ENCODE measurements at places on chromosomes 1 and 21.

DNA sequence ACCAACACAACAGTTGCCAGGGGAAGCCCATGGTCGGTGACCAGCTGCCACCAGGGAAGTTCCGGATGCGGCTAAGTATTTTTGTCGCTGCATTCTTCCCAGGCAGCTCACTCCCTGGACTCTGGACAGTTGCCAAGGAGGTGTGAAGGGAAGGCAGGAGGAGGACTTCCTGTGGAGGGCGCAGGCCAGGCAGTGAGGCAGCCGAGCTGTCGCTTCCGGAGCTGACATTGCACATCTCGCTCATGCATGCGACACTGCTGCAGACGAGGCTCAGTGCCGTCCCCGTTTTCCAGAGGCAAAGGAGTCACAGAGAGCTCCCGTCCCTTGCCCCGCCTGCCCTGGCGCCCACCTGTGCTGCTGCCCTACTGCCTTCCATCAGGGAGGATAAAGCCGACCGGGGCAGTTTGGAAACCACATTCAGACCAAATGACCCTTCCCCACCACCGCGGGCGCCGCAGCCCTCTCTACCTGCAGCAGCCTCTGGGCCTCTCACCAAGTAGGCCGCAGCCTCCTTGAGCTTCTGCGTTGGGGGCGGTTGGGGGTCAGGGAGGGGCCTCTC is 81.4 kb downstream of the NENF start:
- no peak for DNase-seq

GRCh38 chr1:220093361-220094015 is 444 bp upstream of the IARS2 start:
- no peak for DNase-seq

- DNase-seq = no peak
These were observed 326.8 kb downstream of the HHAT start for GRCh38 chr1:210655511-210655910.

DNA sequence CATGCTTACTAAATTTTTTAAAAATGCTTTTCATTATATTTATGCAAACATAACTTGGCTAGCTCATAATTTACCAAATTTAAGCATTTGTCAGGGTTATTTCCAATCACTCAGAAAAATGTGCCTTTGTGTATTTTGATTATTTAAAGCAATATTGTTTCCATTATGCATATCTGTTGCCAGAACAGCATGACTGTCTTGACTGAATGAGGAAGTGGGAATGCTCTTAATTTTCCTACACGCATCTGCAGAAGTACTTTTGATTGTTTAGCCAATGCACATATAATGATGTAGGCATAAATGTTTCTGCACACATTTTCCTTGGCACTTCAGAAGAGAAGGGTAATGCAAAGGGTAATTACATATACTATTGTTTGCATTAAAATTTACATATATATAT is 92.5 kb upstream of the ADGRL2 start:
- DNase-seq = no peak

DNA sequence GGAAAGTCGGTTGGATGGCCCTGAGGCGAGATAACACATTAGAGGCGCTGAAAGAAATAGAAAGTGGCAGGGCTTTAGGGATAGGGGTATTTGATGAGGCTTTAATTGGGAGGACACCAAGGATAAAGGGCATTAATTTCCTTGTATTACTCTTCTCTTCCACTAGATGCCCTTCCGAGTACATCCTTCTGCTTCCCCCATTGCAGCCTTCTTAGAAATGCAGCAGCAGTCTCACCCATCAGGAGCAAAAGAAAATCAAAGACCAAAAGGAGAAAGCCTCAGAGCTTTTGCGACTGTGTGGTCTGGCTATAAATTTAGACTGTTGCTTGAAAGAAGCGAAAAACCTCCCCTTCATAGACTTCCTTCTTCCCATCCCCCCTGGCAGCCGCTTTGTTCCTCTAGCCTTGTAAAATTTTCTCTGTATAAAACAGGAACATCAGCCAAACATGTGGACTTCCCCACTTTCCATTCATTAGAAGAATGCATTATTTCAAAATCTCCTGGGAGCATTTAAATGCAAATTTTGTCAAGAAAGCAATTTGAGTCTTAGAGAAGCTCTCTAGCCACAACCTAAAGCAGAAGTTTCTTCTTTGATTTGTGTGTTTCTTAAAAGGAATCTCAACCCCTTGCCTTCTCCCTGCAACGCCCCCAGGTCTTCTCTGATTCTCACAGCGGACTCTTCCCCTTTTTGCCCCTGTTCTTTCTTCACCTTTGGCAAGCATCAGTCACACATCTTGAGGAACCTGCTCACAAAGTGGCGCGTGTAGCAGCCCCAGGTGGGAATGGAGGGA is 76.6 kb downstream of the NDUFS5 start:
- DNase-seq = no peak

- DNase-seq = no peak
These were observed 93.1 kb upstream of the TMPRSS2 start for GRCh38 chr21:41600961-41601572.

DNA sequence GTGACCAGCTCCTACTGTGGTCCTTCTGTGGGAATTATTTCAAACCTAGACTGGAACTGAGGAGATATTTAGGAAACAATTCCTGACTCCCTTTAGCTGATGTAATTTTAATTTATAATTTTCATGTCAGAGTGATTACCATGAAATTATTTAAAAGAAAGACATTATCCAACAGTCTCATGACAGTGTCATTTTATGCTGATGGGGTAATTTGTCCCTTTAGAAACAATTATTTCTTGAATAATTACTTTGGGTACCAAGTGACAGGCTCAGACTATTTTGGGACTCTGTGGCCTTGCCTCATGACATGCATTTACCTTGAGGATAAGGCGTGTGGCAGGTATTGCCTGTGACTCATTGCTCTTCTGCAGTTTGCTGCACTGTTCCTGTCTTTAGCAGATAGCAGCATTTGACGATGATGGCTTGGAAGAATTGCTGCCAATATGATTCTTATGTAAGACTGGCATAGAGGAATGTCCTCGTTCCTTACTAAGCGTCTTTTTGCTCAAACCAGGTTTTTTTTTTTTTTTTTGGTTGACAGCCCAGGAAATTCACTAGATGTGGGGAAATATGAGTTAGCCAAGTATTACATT is 206.0 kb upstream of the HMCN1 start:
- no peak for DNase-seq
